Activated naive CD4-positive, alpha-beta T cell treated with anti-CD3 and anti-CD28 coated beads, Interleukin-2, amount 50 U/mL, for 16 hours (primary cell): ENCODE measurements at places on chromosomes 12 and 14.

- no peak for DNase-seq
These were observed 167.3 kb downstream of the DACT1 start for GRCh38 chr14:58805057-58805456.

- DNase-seq, result no peak
These were observed 29.8 kb downstream of the DIO3 start for GRCh38 chr14:101591121-101591520.

DNA sequence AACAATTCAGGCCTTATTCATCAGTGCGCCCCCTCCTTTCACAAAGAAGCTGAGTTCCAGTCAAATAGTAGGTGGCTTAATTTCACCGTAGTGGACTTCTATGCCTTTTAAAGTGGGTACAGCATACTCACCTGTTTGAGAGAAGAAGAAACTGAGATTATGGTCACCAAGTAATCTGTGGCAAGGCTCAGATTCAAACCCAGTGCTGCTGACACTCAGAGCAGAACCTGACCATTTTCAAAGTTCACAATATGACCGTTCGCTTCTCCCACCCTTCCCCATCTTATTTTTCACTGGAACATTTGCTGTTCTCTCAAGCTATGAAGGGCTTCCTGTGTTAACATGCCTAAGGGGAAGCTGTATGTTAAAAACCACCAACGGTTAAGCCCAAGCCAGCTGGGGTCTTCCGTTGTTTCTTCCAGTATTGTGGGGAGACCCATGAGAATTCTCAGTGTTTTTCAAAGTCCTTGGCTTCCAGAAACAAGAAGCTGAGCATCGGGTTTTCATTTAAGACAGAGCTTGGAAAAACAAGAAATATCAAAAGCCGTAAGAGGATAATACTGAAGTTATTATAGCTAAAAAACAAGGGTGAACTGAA lies 6.1 kb upstream of the PSMA6 start:
- no peak for DNase-seq

DNA sequence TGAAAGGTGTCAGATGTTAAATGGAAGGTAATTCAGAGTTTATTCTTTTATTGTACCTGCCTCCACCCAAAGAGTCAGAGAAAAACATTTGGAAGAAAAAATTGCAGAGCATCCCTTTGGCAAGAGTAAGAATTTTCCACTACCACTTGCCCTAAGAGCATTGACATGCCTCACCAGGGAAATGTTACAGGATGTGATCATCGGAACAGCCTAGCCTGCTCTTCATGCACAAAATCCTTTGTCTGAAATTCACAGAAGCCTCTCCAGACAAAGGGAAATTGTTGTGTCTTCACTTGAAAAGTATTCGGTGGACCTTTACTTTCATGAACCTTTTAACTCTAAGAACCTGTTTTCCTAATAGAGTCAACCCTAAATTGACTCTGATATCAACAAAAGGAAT lies 36.9 kb downstream of the ATP2A2 start:
- no peak for DNase-seq

DNA sequence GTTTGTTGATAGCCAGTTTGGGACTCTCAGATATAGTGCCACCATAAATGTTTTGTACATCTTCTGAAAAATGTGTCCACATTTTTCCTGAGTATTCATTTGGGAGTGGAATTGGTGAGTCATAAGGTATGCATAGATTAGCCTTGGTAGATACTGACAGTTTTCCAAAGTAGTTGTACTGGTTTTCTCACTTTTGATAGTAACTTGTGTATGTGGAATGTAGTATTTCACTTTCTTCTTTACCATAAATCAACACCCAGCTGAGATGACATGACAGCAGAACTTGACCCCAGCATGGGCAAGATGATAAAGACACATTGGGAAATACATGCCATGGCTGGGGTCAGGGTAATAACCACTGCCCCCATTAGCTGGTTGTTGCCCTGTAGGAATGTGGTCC lies 5.4 kb downstream of the FBXW8 start:
- no peak for DNase-seq

GRCh38 chr12:48779869-48780268 lies 9.0 kb downstream of the ADCY6 start:
- DNase-seq, result no peak

GRCh38 chr12:4387607-4388006 lies 8.1 kb upstream of the FGF23 start:
- no peak for DNase-seq

- DNase-seq, result no peak
These were observed at the start of gene CD27 for GRCh38 chr12:6444704-6445688. CD27 (plus strand) TSS chr12:6444955; CDS start chr12:6445096, 141 bp downstream.

DNA sequence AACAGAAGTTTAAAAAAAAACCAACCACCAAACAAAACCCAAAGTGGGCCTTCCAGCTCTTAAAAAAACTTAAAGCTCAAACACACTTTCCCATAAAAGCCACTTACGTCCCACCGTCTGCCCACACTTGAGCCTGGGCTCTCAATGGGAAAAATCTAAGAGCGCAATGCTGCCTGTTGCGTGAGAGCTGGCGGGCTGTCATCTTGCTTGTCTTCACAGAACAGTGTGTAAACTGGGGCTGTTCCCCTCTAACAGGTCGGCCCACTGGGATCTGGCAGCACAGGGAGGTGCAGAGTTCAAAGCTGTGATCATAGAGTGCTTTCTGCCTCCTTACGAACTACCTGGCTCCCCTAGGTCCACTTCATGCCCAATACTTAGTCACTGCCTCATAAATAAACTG lies 80.0 kb downstream of the DICER1 start:
- DNase-seq, result no peak

DNA sequence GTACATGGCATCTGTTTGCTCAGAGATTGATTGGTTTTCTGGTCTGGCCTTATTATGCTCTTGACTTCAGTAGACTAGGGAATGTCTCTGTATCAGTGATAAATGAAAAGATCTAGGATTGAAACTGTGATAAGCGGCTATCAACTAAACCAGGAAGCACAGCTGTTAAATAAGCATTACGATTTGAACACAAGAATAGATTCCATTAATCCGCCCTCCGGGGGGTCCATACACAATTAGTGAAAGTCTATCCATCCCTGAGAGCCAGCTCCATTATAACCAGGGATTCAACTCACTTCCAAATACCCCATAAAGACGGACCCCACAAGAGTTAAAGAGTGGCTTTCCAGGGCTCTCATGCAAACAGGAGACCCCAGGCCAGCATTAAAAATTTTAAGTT lies 279.0 kb downstream of the GRIN2B start:
- DNase-seq, result no peak

GRCh38 chr14:105933238-105933637 lies 406.9 kb downstream of the TMEM121 start:
- DNase-seq, result no peak

GRCh38 chr14:64303471-64303917 lies 9.3 kb upstream of the ESR2 start:
- DNase-seq, result no peak

- DNase-seq, result no peak
These were observed 35.3 kb upstream of the PPP1R13B start for GRCh38 chr14:103882503-103883262.

- no peak for DNase-seq
These were observed 5.5 kb upstream of the HVCN1 start for GRCh38 chr12:110694330-110694901.

DNA sequence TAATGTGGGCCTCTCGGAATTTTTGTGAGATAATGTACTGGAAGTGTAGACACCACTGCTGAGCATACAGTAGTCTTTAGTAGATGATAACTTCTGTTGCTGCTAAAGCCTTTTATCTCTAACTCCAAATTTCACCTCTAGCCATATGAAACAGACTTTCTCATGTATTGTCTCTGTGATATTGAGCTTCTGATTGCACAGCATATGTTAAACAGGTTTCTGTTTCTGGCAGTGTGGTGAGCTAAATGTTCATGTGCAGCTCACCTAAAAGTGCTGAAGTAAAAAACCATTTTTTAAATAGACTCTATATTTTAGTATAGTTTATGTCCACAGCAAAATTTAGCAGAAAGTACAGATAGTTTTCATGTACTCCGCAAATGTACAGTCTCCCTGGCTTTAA lies 89.3 kb upstream of the ALX1 start:
- no peak for DNase-seq
